ENCODE measurements at places on chromosomes 13 and 19.

- no peak for DNase-seq
Measured at GRCh38 chr13:84352946-84353345, 470.7 kb upstream of the SLITRK1 start.

DNA sequence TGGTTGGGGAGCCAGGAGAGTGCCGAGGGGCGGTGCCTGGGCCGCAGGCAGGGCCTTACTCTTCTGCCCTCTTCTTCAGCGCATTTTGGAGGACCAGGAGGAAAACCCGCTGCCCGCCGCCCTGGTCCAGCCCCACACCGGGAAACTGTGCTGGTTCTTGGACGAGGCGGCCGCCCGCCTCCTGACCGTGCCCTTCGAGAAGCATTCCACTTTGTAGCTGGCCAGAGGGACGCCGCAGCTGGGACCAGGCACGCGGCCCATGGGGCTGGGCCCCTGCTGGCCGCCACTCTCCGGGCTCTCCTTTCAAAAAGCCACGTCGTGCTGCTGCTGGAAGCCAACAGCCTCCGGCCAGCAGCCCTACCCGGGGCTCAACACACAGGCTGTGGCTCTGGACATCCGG lies 9.4 kb downstream of the PGLS start:
- no peak for DNase-seq

- DNase-seq, result no peak
Measured at GRCh38 chr13:80481588-80481987, 140.7 kb upstream of the SPRY2 start.

GRCh38 chr19:11247391-11247790 lies 8.0 kb downstream of the ANGPTL8 start:
- DNase-seq, result no peak

DNA sequence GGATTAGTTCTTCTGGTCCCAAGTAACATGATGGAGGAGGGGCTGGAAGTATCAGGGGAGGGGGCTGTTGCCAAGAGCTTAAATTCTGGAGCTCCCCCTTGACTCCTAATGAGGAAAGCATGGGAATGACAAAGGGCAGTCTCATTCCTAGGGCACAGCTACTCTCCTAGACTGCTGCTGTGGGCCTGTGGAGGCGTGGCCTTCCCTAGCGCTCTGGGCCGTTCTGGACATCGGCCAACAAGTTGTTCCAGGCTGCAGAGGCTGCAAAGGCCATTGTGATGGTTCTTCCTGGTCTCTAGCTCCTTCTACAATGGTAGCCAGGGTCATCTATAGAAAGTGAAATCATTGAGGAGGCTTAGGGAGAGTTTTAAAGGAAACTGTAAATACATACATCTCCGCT lies 916.6 kb downstream of the DIAPH3 start:
- DNase-seq, result no peak

- DNase-seq, result peak; percentile 27
Measured at GRCh38 chr19:52190487-52191293, 838 bp downstream of the PPP2R1A start.

GRCh38 chr13:113157206-113157928 lies 1.1 kb upstream of the PROZ start:
- no peak for DNase-seq

DNA sequence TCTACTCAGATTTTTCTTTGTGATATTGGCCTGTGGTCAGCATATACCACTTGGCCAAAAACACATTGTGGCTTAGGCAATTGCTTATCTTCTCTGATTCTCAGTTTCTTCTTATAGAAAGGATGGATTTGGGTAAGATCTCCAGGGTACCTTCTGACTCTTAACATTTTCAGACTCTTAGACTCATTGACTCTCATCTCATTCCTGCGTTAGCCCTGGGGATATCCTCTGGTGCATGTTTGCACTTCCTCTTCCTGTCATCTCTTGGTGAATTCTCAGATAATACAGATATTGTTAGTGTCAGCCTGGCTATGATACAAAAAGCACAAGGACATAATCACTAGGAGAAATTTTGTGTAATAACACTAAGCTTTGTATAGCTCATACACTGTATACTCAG lies 492.5 kb upstream of the GPC6 start:
- DNase-seq, result no peak

DNA sequence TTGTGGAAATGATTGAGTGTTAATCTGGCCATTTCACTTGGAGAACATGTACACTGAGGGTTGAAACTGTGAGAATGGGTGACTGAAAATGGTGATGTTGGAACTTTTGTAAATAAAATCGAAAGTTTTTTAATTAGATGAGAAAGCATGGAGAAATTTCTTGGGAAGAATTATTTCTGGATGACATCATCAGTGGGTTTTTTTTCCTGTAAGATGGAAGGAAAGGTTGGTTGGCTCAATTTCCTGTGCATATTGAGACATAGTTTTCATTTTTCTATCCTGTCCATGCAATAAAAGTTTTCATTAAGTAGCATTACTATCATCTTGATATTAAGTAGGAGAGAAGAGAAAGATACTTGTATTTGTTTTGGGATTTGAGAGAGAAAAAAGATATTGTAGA lies 120.6 kb upstream of the HTR2A start:
- no peak for DNase-seq

GRCh38 chr19:44947041-44947581 lies 1.3 kb downstream of the APOC2 start:
- DNase-seq, result no peak

- peak; percentile 52 for DNase-seq
Measured at GRCh38 chr19:49057636-49058234, at the start of gene CGB7. TSS of gene CGB7 (minus strand) at chr19:49057749. CDS start at chr19:49055375, 2,374 bp downstream.

GRCh38 chr13:29161676-29162075 lies 341.5 kb downstream of the MTUS2 start:
- DNase-seq, result no peak

Measured in activated naive CD4-positive, alpha-beta T cell treated with anti-CD3 and anti-CD28 coated beads for 36 hours (primary cell).